Stimulated activated CD4-positive, alpha-beta T cell treated with anti-CD3 and anti-CD28 coated beads, Interleukin-4, amount 100 ng/mL, for 24 hours (primary cell): ENCODE measurements at places on chromosomes 4 and X.

DNA sequence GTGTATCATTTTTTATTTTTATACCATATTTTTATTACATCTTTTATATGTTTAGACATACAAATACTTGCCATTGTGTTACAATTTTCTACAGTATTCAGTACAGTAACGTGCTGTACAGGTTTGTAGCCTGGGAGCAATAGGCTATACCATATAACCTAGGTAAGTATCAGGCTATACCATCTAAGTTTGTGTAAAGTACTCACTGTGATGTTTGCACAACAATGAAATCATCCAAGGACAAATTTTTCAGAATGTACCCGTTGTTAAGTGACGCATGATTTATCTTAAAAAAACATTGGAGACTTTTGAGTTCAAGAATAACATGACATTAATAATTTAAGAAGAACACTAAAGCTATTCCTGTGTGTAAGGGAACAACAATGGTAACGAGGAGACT lies 96.0 kb upstream of the LEF1 start:
- DNase-seq, result no peak

DNA sequence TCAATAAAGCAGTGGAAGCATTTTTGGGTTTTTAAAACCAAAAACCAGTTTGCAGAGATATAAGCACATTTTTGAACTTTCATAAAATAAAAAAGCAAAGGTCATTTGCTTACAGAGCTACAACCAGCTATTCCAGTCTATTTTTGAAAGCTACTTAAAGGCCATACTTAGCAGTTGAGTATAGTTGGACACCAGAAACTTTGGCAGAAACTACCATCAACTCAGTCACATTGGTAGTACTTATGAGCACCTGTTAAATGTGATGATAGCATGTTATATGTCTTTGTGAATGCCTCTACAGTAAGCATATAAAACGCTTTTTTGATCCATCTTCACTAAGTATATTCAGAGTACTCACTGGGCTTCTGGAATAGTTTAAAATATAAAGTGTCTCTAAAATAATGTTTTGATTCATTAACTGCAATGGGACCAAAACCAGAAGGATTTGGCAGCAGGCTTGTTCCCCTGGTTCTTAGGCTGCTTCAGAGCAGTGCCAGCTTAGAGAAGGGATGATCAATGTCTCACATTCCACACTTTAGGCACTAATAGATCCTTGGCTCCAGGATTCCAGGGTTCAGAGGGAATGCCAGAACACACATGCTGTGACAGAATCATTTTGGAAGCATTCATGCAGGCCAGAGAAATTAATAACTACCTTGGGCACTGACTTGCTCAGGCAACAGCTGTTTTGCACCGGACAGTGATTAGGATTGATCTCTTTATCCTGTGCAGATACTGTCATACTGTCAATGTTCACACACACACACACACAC lies 103.9 kb downstream of the IQCM start:
- DNase-seq, result no peak

DNA sequence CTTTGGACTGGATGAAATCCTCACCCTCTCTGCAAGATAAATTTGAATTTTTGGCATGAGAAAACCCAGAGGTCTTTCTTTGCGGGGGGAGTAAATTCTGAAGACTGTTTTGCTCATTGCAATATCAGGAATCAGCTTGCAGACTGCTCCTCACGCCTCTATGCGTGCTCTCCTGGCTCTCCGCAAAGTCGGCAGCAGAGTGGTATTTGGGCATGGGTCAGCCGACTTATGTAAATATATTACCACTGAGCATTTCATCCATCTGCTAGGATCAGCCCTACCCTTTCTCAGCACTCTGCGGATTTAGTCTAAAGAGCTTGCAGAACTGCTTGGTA lies 288.0 kb downstream of the ASMT start:
- no peak for DNase-seq

- no peak for DNase-seq
These were observed 10.5 kb downstream of the RBMX start for GRCh38 chrX:136870064-136870463.

GRCh38 chrX:62928906-62929305 lies 422.2 kb downstream of the SPIN4 start:
- DNase-seq, result no peak

- no peak for DNase-seq
These were observed 219.1 kb downstream of the MID1 start for GRCh38 chrX:10401239-10401638.

GRCh38 chr4:2063557-2064275 lies 4.6 kb downstream of the NAT8L start:
- no peak for DNase-seq

DNA sequence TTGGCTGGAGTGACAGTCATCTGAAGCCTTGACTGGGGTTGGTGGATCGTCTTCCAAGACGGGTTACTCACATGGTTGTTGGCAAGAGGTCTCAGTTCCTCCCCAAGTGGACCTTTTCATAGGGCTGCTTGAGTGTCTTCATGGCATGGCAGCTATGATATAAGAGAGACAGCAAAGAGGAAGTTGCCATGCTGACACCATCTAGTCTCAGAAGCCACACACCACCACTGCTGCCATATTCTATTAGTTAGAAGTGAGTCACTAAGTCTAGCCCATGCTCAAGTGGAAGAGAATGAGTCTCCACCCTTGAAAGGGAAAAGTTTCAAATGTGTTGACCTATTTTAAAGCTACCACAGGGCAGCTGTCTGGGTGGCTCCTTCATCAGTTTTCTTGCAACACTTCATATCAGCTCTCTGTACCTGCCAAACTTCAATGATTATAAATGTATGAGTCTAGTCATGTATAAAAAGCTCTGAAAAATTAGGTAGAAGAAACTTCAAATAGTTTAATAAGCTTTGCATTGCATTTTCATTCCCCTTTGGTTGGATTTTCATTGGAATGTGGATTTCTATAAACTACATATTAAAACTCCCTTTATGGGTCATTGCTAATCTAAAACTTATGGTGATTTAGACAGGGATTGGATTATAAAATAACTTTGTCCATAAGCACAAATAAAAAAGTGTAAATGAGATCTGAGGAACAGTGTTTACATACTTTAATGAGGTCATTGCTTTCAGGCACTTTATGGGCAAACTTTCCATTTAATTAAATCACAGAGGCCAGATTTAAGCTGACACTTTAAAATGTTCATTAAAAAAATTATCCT lies 68.0 kb upstream of the ATXN3L start:
- peak; percentile 11 for DNase-seq

DNA sequence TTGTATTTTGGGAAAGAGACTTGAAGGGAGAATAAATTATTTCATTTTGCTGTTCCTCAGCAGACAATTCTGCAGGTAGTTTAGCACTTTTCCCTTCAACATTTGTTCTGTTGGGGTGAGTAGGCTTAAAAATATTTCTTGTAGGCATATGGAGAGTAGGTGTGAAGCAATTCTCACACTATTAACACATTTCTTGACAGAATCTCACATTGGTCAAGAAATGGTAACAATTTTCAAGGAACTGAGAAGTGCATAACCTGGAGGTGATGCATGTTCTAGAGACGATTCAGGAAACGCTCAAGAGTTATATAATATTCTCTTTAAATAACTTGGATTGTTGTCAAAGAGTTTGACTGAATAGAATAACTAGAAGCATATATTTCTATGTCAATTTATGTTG lies 658.2 kb downstream of the STIM2 start:
- no peak for DNase-seq

DNA sequence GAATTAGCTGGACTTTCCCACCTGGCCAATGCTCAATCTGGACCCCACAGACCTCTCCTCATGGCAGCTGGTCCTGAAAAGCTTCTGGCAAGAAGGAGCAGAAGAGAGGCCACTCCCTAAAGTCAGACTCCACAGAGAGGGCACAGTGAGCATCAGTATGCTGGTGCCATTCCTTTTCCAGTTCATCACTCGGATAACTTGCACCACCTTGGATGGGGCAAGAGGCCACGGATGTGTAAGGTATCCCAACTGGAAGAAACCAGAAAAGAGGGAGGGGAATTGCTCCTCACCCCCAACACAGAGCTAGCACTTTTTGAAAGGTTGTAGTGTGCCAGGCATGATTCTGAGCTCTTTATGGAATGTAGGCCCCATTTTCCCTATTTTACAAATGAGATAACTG lies 85.9 kb downstream of the STK32B start:
- DNase-seq, result no peak

DNA sequence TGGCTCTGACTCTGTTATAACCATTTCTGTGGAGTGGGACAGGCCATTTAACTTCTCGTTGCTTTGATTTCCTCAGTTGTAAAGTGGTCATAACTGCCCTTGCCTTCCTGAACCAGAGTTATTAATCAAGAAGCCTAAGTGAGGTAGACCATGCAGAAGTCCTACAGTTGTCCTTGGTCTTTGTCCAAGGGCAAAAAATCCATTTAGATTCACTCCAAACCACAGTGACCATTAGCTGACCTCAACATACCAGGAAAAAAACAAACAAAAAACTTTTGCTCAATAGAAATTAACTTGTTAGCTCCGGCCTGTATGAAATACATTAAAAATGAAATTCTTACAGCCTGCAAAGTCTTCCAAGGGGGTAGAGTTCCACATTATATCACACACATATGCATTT lies 52.7 kb downstream of the TBC1D9 start:
- DNase-seq, result no peak

- no peak for DNase-seq
These were observed 745.6 kb upstream of the FAM241A start for GRCh38 chr4:111399623-111400022.

DNA sequence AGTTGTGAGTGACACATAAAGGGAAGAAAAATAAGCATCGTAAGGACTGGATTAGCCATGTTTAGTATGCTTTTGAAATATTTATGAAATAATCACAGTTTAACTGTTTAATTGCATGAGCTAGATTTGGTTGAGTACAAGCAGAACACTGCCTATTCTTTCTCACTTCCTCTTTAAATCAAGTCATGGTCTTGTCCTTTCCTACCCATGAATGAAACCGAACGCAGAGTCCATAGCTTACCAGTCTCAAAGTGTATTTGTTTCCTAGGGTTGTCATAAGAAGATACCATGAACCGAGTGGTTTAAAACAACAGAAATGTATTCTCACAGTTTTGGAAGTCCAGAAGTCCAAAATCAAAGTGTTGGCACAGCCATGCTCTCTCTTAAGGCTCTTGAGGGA lies 684.0 kb upstream of the MAGEB2 start:
- DNase-seq, result no peak

GRCh38 chrX:95318882-95319281 lies 1365.8 kb upstream of the DIAPH2 start:
- no peak for DNase-seq

- DNase-seq, result no peak
These were observed 12.2 kb upstream of the RAP1GDS1 start for GRCh38 chr4:98248934-98249333.

GRCh38 chr4:106222548-106222947 lies 93.5 kb downstream of the TBCK start:
- no peak for DNase-seq

DNA sequence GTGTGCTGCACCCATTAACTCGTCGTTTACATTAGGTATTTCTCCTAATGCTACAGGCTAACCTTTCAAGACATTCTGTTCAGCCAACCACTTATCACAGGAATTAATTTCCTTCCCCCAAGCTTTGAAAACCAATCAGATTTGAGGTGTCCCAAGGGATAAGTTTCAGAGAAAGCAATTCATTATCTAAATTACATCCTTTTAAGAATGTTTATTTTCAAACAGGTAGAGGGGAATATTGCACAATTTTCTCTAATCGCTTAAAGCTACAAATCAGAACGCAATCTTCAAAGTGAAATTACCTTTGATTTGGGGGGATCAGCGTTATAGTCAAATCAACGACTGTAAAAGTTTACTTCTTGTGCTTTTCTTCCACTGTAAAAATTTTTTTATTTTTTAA lies 1.6 kb downstream of the CLOCK start:
- DNase-seq, result no peak

- DNase-seq, result no peak
These were observed 118.8 kb downstream of the GABRA2 start for GRCh38 chr4:46270986-46271596.

- DNase-seq, result no peak
These were observed 1101.0 kb upstream of the PCDH7 start for GRCh38 chr4:29619168-29619567.

GRCh38 chr4:102315532-102315931 lies 29.8 kb downstream of the SLC39A8 start:
- no peak for DNase-seq

DNA sequence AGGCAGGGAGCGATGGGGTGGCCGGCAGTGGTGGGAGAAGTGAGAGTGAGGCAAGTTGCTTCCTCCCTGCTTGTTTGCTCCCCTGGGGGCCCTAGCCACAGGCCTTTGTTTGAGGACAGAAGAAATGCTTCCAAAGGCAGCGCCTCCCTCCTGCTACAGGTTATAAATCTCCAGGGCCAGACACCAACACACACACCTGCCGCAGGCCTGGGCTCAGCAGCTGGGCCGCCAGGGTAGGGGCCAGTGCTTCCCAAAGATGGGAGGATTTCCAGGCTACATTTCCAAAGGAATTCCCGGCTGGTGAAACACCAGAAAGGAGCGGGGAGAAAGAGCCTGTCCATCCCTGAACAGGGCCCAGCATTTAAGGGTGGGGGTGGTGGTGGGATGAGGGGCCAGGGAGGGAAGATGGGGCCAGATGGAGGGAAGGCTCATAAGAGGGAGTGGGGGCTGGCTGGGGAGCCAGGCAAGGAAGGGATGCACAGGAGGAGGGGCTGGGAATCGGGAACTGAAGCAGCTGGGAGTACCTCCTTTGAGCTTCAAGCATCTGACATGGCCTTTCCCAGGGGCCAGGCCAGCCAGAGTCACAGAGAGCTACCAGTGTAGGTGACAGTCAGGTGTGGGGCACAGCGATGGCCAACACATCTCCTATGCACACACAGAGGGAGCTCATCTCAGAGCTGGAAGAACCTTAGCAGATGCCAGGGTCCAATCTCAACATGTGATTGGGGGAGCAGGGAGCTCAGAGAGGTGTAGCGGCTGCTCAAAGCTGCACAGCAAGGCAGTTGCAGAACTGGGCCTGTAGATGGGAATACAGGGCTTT lies 143.9 kb downstream of the PJA1 start:
- no peak for DNase-seq

DNA sequence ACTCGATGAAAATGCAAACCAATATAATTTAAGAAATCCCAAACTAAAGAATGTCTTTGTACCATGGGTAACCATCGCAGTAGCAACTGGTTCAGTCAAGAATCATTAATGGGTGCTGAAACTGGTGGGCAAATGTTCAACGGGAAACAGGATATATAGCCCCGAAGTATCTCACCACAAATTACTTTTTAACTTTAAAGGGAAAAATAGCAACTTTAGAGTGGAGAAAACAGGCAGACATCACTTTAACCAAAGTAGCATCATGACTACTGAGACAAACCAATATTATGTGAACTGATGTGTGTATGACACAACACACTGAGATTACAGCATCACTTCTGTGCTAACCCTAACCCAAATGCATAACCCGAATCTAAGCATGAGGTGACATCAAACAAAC lies 33.8 kb upstream of the SLAIN2 start:
- no peak for DNase-seq
